ENCODE measurements at places on chromosomes 4 and X. TPM values are rescaled to one million over a fixed set of nuclear protein-coding genes. Genes with fewer than 3 reads are reported as not detected.

CXCL11 gene
- 0.44 TPM for total RNA-seq

TBX22 gene
- total RNA-seq, result not detected

UNC5C gene
- not detected for total RNA-seq

SOX3 gene
- total RNA-seq, result not detected

ENAM gene
- not detected for total RNA-seq

ZDHHC15 gene
- not detected for total RNA-seq

SOWAHB gene
- 0.03 TPM for total RNA-seq

MAGEC1 gene
- not detected for total RNA-seq

SPANXN3 gene
- total RNA-seq, result not detected

GJB1 gene
- not detected for total RNA-seq

HERC5 gene
- 18.7 TPM for total RNA-seq

FAM184B gene
- total RNA-seq, result not detected

ELMOD2 gene
- total RNA-seq, result 11.5 TPM

IL2 gene
- total RNA-seq, result not detected

ANK2 gene
- total RNA-seq, result 0.60 TPM

CLNK gene
- total RNA-seq, result not detected

CDX4 gene
- total RNA-seq, result not detected

ZMAT1 gene
- not detected for total RNA-seq

STPG2 gene
- total RNA-seq, result 0.07 TPM

LINC00632 gene
- not detected for total RNA-seq

MED12 gene
- 12.8 TPM for total RNA-seq

FOXP3 gene
- total RNA-seq, result 0.11 TPM

HELQ gene
- total RNA-seq, result 8.7 TPM

KDR gene
- total RNA-seq, result not detected

UVSSA gene
- total RNA-seq, result 6.5 TPM

UGT2A1 gene
- total RNA-seq, result not detected

PPEF1 gene
- not detected for total RNA-seq

TENM3 gene
- total RNA-seq, result 30.1 TPM

VGLL1 gene
- 5.2 TPM for total RNA-seq

RASL11B gene
- total RNA-seq, result 2.5 TPM

KDM6A gene
- total RNA-seq, result 32.3 TPM

CT55 gene
- not detected for total RNA-seq

STOX2 gene
- 0.75 TPM for total RNA-seq

HHIP gene
- 0.53 TPM for total RNA-seq

WNK3 gene
- 1.6 TPM for total RNA-seq

TMPRSS11A gene
- total RNA-seq, result not detected

C4orf36 gene
- total RNA-seq, result 2.8 TPM

ADGRA3 gene
- 47.6 TPM for total RNA-seq

GABRB1 gene
- total RNA-seq, result not detected

POLR2B gene
- 92.4 TPM for total RNA-seq

ARMCX4 gene
- 2.4 TPM for total RNA-seq

SPATA4 gene
- 0.10 TPM for total RNA-seq

TCEAL5 gene
- not detected for total RNA-seq

MAGEA2 gene
- total RNA-seq, result not detected

PLAC8 gene
- 1.6 TPM for total RNA-seq

TACC3 gene
- 94.8 TPM for total RNA-seq

SSX5 gene
- not detected for total RNA-seq

GPRASP3 gene
- total RNA-seq, result 3.6 TPM

SPARCL1 gene
- total RNA-seq, result not detected

RAB41 gene
- total RNA-seq, result not detected

ARMCX2 gene
- total RNA-seq, result 32.0 TPM

ART3 gene
- not detected for total RNA-seq

BDH2 gene
- total RNA-seq, result 32.0 TPM

CCSER1 gene
- 0.81 TPM for total RNA-seq

PNCK gene
- total RNA-seq, result not detected

Data from foreskin keratinocyte (primary cell).